GOT3 (cell line): ENCODE measurements at places on chromosomes 13 and 19.

- no peak for DNase-seq
Measured at GRCh38 chr19:5247957-5248705, 92.5 kb downstream of the PTPRS start.

DNA sequence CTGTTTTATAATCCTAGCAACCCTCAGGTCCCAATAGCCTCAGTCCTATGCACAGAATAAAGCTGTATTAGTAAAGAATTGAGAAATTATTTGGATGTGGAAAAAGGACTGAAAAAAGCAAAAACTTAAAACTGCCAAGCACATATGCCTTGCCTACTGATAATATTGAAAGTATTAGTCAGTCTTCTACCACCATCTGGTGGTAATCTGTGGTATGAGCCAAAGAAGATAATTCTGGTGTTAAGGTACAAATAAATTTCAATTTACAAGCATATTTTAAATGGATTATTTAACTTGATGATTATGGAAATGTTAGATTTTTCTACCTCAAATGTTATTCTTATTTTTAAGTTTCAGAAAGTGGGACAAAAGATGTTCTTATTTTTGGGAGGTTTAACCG is 460.3 kb upstream of the KLHL1 start:
- no peak for DNase-seq

DNA sequence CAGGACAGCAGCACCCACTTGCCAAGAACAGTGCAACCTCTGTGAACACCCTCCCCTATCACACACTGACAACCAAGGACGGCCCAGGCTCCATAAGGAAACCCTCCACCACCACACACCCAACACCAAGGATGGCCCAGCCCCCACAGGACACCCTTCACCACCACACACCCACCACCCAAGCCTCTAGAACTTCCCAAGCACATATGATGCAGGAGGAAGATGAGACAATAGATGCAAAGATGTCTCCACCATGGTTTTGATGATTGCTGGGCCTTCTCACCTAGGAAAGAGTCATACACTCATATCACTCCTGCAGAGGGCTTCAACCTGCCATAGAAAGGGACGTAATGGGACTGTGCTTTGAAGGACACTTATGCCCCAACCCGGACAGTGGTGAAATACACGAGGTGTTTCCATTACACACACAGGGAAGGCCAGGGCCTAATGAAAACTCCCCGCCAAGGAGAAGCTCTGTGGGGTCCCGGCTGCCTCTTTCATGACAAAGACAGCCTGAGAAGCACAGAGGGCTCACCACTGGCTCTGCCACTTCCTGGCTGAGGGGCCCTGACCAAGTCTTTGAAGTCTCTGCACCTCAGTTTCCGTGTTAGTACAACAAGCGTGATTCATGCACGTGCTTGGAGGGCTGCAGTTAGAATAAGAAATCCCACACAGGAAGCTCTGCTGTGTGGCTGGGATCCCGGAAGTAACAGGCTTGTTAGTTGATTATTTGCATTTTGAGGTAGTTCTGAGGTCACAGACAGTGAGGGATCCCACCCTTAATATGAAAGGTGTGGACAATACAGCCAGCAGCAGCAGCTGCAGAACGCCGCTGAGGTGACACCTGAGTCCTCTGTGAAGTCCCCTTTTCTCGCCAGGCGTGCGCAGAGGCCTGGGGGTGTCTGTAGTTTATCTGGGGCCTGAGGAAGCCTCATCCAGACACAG is 61.9 kb upstream of the ATP12A start:
- no peak for DNase-seq

GRCh38 chr13:59495299-59495698 is 668.4 kb downstream of the DIAPH3 start:
- DNase-seq: no peak

- DNase-seq: no peak
Measured at GRCh38 chr19:13784731-13785452, 10.4 kb upstream of the ZSWIM4 start.

DNA sequence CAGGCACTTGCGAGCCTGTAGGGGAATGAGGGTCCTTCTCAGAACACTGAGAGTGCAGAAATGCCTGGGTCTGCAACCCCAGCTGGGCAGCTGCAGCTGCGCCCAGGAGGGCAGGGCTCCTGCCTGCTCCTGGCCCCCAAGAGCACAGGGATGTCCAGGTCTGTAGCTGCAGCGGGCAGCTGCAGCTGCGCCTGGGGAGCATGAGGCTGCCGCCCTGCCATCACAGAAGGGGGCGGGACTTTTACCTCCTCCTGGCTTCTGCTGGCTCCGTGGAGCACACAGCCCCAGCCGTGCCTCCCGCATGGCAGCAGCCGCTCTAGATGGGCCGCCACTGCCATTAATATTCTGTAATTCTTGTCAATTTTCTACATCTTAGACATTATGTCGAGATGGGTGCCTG is 17.8 kb downstream of the CPB2 start:
- DNase-seq: no peak

DNA sequence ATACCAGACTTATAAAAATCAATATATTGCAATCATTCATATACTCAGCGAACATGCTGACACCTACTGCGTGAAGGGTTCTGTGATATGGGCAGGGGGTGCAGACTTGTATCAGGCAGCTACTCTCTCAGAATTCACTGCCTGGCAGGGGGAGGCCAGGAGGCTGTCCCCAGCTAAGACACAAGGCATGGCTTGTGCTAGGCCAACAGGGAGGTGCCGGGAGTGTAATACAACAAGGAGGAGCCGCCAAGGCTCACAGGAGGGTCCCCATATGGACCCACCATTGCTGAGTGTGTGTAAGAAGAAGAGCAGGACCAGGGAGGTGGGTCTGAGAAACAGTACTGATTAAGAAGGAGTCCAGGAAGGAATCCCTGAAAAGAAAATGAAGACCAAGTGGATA is 97.2 kb downstream of the COL4A2 start:
- no peak for DNase-seq

GRCh38 chr13:23450340-23451046 is 17.0 kb upstream of the SACS start:
- DNase-seq: no peak

GRCh38 chr13:30463787-30464495 is 1.8 kb downstream of the HMGB1 start:
- no peak for DNase-seq

- no peak for DNase-seq
Measured at GRCh38 chr19:34135054-34135800, 37.1 kb upstream of the LSM14A start.

- DNase-seq: no peak
Measured at GRCh38 chr19:32720216-32720935, 809 bp downstream of the TDRD12 start.

- no peak for DNase-seq
Measured at GRCh38 chr19:17184371-17184841, 30.8 kb upstream of the USE1 start.

- no peak for DNase-seq
Measured at GRCh38 chr13:40171566-40171965, 494.9 kb downstream of the FOXO1 start.

GRCh38 chr13:33194820-33195692 is 90.5 kb downstream of the STARD13 start:
- no peak for DNase-seq

DNA sequence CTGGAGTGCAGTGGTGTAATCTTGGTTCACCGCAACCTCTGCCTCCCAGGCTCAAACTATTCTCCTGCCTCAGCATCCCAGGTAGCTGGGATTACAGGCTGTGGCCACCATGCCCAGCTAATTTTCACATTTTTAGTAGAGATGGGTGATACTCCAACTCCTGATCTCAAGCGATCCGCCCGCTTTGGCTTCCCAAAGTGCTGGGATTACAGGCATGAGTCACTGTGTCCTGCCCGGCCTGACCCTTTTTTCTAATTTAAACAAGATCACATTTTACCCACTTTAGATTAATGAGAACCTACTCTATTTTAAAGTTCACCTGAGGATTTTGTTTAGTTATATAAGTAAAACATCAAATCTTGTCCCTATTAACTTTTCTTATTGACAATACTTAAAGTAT is 91.8 kb upstream of the POSTN start:
- no peak for DNase-seq

- DNase-seq: no peak
Measured at GRCh38 chr13:77139306-77139705, 112.3 kb upstream of the FBXL3 start.

- no peak for DNase-seq
Measured at GRCh38 chr19:49589502-49589905, 1.5 kb upstream of the PRR12 start.

- no peak for DNase-seq
Measured at GRCh38 chr13:53775807-53776206, 747.2 kb downstream of the OLFM4 start.

- no peak for DNase-seq
Measured at GRCh38 chr19:43455321-43456113, 9.9 kb downstream of the LYPD3 start.

DNA sequence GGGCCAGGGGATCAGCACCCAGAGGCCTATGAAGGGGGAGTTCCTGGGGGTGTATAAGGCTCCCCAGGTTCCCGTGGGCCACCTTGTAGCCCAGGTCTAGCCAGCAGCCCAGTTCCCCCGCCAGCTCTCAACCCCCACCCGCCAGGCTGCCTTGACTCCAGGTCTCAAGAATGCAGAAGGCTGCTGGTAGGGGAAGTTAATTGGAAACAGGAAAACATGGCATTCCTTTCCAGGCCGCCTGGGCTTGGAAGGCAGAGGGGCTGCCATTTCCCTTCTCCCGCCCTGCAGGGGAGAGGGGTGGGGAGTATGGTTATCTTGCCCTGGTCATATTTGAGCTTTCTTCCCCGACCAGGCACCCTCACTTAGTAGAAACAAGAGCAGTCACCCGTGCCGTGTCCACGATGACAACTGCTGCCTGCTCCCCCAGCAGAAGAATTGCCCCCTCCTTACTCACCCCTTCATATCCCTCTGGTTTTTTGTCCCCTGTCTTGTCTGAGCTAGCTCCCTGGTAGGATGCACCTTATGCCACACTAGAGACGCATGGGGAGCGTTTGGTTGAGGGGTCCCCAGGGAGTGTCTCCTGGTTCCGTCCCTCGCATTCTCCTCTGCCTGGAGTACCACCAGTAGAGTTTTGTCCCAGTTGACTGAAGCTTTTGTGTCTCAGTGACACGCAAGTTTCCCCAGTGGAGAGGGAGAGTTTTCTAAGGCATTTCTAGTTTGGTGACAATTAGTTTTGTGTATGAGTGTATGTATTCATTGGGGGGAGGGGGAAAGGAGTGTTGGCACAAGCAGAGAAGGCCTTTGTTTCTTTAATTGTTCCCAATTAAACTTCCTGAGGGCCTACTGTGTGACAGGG is 4.5 kb downstream of the BICRA start:
- DNase-seq: no peak

- no peak for DNase-seq
Measured at GRCh38 chr19:10691178-10691881, 9.9 kb upstream of the QTRT1 start.

DNA sequence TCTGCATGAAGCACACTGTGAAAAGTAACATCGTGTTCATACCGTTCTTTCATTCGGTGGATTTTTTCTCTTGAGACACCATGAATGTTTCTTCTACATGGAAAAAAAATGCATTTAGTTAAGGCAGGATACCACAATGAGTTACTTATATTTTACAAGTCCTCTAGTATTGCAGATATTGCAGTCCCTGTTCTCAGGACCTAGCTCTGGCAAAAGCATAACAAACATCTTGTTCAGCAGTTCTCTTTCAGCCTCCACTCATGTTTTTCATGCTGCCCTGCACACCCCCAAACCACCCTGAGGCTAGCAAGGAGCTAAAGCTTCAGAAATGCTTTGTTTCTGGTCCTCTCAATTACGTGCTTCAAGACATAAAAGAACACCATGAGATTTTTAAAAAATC is 24.8 kb downstream of the N4BP2L1 start:
- DNase-seq: no peak

GRCh38 chr13:85825454-85825853 is 26.2 kb upstream of the SLITRK6 start:
- no peak for DNase-seq

GRCh38 chr13:97953376-97953970 is at the start of gene IPO5:
Gene IPO5, plus strand, starts transcription at chr13:97953675. Its CDS starts 23,022 bp downstream, at chr13:97976697.
- DNase-seq: no peak

- no peak for DNase-seq
Measured at GRCh38 chr13:32824061-32824460, 192.2 kb upstream of the KL start.

DNA sequence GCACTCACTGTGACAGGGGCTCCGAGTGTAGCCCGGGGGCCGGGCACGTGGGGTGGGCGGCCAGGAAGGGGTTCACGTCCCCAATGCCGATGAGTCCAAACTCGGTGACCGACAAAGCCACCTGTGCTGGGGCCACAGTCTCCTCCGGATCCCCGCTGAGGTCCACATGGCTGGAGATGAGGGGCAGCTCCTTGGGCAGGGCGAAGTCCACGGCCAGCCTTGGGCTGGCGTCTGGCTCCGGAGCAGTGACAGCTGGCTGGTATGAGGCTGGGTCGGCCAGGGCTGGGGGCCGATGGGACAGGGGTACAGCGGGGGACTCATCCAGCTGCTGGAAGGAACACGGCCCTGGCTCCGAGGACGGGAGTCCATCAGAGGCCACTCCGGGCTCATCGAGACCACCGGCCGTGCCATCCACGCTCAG is 15.9 kb upstream of the PLPP2 start:
- DNase-seq: no peak

GRCh38 chr13:41961466-41961760 is 504 bp upstream of the VWA8 start:
- DNase-seq: no peak

DNA sequence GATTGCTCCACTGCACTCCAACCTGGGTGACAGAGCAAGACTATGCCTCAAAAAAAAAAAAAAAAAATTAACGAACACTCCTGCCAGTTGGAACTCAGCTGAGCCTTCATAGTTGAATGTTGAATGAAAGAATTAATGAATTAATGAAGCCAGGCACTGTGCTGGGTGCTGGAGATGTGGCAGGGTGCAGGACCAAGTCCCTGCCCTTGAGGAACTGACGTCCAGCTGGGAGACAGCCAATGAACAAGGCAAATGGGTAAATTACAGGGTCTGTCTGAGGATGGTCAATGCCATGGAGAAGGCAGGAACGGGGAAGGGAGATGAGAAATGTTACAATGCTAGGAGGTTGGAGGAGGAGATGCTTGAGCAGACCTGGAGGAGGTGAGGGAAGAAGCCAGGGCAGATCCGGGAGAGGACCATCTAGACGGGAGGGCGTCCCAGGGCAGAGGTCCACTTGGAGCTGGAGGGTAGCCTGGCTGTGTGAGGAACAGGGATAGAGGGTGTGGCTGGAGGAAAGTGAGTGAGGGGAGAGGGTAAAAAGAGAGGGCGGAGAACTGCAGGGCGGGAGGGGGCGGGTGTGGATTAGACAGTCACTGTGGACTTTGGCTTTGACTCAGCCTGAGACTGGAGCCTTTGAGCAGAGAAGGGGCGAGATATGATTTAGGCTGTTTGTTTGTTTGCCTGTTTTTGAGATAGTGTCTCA is 16.8 kb upstream of the IGSF23 start:
- no peak for DNase-seq

GRCh38 chr13:96999091-96999490 is 4.8 kb upstream of the OXGR1 start:
- DNase-seq: no peak

DNA sequence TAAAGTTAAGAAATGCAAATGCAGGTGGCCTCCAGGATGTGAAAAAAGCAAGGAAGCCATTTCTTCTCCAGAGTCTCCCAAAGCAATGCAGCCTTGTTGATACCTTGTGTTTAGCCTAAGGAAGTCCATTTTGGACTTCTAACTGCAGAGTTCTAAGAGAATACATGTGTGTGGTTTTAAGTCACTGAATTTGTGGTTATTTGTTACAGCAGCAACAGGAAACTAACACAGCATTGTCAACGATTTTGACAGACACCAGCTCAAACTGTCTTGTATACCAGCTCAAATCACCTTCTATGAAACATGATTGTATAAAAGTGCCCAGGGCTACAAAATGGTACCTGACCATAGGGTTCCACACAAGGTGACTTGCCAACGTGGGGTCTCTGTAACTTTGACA is 151.4 kb downstream of the NALCN start:
- no peak for DNase-seq

- DNase-seq: no peak
Measured at GRCh38 chr13:45879666-45880065, 28.1 kb upstream of the SIAH3 start.
